NCI-H1930 (cell line): ENCODE measurements at places on chromosomes 7 and 10.
A peak's percentile ranks its signal among the peaks of the same experiment; 100 is the strongest.

DNA sequence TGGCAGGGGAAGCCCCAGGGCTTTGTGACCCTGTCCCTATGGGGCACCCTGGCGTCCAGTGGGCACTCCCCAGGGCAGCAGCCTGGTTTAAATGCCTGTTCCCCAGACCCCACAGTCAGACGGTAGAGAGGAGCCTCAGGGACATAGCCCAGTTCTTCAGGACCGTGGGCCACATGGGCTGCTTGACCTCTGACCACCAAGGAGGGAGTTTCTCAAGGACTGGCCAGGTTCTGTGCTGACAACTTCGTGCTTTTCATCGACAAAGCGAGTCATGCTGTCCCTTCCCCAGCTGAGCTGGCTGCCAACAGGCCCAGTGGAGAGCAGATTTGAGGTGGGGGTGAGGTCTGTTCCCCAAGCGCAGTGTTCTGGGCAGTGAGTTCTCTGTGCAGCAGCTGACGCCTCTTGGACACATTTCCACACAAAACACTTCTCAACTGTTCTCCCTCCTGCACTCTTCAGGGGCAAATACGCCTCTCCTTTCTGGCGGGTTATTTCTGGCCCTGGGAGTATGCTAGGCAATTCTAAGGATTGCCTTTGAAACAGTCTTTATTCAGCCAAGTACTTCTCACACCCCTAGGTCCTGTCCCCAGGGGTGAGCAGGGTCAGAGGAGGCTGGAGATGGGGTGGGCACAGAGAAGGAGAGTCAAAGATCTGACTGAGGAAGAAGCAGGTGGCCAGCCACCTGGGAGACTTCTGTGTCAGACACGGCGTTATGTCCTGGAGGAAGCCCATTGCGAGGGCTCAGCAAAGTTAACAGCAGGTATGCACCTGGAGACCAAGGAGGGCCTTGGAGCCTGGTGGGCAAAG is 57.3 kb upstream of the CAMK2B start:
- no peak for DNase-seq

- DNase-seq: no peak
These were observed 222.2 kb upstream of the SH2B2 start for GRCh38 chr7:102064361-102065025.

DNA sequence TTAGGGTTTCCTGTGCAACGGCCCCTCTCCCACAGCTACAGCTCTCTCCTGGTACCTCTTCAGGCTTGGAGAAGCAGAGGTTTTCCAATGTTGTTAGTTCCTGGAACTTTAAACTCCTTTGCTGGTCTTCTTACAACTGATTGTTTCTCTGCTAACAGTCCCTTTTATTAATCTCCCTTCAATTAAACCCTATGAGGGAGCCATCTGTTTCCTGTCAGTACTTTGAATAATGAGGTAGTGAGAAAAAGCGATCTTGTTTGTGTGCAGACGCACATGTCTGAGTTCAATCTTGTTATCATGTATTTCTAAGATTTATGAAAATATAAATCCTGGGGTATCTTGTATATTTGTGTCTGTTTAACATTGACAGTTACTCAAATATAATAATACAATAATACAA is 102.4 kb downstream of the MDFIC start:
- no peak for DNase-seq

DNA sequence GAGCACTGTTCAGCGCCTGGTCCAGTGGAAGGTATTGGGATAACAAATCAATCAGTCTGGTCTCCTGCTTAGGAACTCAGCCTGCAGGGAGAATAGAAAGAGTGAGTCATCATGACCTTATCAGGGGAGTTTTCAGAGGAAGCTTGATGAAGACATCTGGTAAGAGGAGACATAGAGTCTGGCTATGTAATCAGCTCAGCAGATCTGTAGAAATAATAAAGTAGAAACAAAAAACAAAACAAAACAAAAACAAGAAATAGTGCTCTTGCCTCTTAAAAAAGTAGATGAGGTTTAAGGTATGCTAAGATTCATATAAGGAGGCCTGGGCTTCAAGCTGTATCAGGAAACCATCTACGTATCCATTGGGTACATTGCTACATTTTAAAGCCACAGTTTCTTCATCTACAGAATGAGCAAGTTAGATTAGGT is 14.4 kb downstream of the TAS2R41 start:
- DNase-seq: no peak

DNA sequence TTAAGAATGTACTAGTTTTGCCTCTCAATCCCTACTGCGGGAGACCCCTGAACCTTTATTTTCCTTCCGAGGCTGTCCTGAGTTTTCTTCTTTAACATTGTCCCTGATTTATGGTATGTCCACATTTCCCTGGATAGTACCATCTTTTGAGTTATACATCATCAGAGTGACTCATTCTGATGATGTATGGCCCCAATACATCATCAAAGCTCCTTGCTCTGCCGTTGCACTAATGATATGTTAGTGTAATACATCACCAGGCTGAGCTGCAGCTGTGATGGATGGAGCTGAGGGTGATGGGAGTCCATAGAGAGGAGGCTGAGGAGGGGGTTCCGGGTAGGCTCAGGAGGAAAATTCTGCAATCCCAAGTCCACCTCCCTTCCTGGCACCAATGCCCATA is 986.5 kb downstream of the KCNMA1 start:
- DNase-seq: no peak

- no peak for DNase-seq
These were observed 11.5 kb downstream of the C10orf71 start for GRCh38 chr10:49310460-49310859.

- no peak for DNase-seq
These were observed 188.4 kb downstream of the CYP26A1 start for GRCh38 chr10:93261961-93262610.

- no peak for DNase-seq
These were observed 58.2 kb downstream of the ZNF680 start for GRCh38 chr7:64504581-64505120.

DNA sequence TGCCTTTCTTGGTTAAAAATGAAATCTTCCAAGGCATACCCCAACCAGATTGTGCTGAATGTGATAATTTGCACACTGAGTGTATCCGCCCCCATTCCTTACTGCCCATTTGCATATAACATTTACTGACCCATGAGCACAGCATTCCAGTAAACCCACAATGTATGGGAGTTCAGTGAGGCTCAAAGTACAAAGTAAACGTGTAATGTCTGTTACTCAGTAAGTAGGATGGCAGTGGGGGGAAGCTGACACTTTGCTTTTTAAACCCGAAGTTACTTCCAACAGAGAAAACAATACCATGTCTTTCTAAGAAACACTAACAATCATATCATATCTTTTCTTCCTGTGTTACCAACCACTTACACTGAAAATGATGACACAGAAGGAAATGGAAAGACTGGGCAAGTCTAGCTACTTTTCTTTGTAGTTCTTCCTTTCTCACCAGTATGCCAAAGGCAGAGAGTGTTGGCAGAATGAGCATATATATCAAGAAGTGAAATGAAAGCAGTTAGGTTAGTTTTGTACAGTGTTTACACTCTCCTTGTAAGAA is 27.1 kb upstream of the SOSTDC1 start:
- no peak for DNase-seq

DNA sequence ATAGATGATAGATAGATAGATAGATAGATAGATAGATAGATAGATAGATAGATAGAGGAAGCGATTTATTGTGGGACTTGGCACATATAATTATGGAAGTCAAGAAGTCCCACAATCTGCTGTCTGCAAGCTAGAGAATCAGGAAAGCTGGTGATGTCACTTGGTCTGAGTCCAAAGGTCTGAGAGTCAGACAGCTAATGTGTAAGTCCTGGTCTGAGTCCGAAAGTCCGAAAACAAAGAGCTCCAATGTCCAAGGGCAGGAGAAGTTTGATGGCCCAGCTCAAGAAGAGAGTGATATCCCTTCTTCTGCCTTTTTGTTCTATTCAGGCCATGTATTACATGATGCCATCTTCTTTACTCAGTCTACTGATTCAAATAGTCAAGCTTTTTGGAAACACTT is 53.8 kb upstream of the TCF7L2 start:
- DNase-seq: no peak

- DNase-seq: no peak
These were observed 56.4 kb upstream of the MXI1 start for GRCh38 chr10:110150981-110151380.

DNA sequence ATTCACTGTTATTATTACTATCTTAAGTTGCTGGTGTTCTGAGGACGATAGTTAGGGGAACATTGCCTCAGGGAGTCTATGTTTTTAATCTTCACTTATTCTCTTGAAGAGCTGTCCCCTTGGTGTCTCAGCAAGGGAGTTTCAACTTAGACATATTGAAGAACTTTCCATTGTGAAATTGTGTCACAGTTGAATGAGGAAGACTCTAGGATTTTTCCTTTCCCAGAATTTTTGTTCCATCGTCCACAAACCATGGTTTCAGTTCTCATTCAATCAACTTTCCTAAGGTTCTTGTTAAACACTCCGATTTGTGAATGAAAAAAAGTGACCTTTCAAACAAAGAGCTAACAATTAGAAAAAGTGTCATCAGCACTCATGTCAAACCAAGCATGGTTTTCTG is 128.3 kb downstream of the GATA3 start:
- no peak for DNase-seq

GRCh38 chr7:137791930-137792329 is 54.8 kb downstream of the DGKI start:
- peak; percentile 34 for DNase-seq

DNA sequence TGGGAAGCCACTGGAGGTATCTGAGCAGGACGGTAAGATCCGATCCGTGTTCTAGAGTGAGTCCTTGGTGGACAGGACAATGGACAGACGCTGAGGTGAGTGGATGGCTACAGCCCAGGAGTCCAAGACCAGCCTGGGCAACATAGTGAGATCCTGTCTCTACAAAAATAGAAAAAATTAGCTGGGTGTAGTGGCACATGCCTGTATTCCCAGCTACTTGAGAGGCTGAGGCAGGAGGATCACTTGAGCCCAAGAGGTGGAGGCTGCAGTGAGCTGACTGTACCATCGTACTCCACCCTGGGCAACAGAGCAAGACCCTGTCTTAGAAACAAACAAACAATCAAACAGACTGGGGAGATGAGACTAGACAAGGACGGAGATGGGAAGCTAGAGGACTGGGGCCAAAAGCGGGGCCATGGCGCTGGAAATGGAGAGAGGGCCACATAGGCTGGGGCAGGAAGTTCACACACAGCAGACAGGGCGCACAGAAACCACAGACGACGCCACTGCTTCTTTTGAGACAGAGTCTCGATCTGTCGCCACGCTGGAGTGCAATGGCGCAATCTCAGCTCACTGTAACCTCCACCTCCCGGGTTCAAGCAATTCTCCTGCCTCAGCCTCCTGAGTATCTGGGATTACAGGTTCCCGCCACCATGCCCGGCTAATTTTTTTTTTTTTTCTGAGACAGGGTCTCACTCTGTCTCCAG is 24.7 kb downstream of the DAGLB start:
- no peak for DNase-seq

- DNase-seq: no peak
These were observed 160.6 kb downstream of the CFTR start for GRCh38 chr7:117640465-117640864.

- peak; percentile 39 for DNase-seq
These were observed 106.9 kb upstream of the GPR26 start for GRCh38 chr10:123559066-123559822.

- no peak for DNase-seq
These were observed 23.0 kb downstream of the DENND11 start for GRCh38 chr7:141679014-141679413.

DNA sequence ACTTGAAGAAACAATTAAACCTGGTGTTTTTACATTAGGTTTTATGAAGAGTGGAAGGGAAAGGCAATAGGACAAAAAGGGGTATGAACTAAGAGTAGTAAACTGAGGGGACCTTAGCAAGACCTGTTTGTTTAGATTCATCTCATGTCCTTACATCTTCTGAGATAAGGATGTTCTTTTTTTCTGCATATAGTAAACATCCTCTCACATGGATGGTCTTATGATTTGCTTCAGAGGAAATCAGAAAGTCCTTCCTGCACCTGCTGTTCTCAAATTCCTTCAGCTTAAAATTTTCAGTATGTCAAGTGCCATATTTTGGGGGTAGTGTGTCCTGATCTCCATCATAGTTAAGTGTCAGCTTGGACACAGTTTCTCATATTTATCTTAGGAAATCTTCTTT is 232.6 kb downstream of the ADK start:
- DNase-seq: no peak

GRCh38 chr7:154832557-154833138 is 170.3 kb downstream of the PAXIP1 start:
- DNase-seq: no peak

DNA sequence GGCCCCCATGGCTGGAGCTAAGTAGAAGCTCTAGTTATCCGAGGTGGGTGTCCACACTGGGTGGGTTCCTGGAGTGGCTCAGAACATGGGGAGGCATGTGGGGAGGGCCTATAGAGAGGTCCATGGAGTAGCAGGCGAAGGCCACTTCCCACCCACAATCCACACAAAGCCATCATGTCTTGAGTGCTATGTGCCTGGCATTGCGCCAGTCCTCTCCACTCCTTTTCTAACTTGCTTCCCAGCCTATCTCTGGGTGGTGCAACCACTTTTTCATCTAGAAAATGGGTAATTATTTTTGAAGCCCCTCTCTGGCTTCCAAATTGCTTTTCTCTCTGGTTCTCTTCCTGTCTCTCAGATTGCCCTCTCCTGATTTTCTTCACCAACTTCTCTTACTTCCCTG is 263.6 kb downstream of the PHTF2 start:
- DNase-seq: no peak

DNA sequence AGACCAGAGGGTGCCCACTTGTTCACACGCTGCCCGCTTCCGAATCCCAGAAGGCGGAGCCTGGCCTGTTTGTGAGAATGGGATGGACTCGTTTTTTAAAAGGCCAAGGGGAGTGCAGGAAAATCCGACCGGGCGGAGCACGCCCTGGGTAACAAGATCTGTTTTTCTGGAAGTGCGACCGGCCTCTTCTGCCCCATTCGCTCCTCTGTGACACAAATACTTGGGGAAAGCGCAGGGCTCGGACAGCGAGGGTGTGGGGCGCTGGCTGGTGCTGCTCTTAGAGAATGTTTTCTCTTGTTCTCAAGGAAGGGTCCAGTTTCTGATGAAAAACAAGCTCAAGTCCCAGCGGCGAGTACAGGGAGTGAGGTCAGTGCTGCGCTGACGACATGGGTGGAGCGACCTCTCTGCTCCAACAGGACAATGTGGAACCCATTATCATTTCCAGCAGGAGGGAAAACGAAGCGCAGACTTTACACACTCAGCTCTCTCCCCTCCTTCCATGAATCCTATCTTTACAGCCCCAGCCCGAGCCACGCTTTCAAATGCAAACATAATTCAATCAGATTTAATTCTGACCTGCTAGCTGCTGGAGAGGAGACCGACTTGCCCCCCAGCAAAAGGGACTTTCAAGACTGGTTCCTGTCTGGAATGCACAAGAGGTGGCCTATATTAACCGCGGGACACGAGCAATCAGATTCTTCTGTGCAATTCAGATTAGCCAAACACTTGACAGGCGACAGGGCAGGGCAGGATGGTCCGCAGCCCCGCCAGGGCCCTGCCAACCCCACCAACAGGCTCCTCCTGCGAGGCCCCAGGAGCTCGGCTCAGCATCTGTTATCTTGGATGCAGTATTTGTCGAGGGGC is 1.1 kb downstream of the RADIL start:
- DNase-seq: no peak

- DNase-seq: no peak
These were observed 209.7 kb upstream of the TMEM196 start for GRCh38 chr7:19982841-19983835.
